8988T (cell line): ENCODE measurements at places on chromosomes 7 and 10.

DNA sequence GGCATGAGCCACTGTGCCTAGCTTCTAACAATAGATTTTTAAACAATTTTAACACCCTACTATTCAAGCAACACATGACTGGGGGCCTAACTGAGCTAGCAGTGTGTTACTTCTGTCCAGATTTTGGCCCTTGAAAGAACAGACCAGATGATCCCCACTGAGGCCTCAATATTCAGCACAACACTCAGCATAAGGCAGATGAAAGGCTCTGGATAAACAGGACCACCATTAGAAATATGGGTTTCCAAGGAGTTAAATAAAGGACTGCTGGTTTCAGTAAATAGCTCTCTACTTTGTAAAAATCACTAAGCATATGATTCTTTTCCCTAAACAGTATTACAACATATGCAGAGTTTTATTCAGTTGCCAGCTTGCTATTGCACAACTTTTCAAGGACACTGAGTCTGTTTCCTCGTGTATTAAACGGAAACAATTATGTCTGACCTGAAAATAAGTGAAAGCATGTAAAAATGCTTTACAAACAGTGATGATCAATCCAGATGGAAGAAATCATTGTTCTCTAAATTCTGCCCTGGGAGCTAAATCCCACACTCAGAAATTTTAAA, 23.8 kb upstream of the FZD1 start:
- no peak for DNase-seq

GRCh38 chr7:135825406-135825805, 76.8 kb upstream of the FAM180A start:
- DNase-seq: no peak

DNA sequence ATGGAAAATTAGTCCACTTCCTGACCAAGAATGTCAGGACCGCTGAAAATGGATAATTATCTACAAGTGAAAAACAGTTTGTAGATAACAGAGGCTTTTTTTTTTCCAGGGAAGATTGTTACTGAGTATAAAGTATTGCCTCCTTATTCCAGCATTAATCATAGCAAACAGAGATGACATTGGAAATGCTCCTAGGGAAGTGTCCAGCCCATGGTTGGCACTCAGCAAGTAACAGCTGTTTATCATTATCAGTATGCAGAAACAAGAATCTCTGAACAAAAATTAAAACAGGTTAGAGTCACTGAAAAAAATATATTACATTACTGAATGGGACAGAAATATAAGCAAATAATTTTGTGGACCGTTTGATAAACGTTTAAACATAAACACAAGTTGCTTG, 14.6 kb downstream of the FGL2 start:
- no peak for DNase-seq

GRCh38 chr7:55032069-55032699, 13.4 kb downstream of the EGFR start:
- no peak for DNase-seq

DNA sequence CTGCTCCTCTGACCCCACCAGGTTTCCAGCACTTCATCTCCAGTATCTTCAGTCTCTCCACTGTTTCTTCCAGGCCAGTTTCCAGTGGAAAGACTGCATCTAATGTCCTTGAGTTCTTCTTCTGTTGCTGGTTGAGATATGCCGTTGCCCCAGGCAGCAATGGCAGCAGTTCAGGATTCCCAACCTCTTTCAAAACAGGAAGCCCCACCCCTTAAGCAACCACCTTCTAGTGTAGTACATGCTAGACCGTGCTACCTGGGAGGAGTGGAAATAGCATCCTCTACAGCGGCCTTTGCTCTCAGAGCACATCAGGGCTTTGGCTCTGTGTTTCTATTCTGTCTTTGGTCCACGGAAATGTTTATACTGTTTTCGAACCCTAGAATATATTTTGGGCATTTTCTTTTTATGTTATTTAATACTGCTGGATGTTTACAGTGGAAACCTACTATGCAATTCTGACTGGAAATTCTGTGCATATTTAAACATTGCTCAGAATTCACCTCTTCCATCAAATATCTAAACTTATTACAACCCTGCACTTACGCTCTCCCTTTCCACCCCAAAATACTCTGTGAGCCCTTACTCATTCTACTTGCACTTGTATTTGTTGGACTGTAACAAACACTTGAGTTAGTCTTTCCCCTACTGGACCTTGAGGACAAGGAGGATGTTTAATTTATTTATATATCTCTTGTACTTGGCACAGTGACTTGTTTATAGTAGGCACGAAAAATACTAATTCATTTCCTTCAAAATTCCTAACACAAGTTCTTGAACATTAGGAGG, 8.5 kb upstream of the BPGM start:
- DNase-seq: no peak

- DNase-seq: no peak
Measured at GRCh38 chr10:109743574-109743973, 179.7 kb downstream of the XPNPEP1 start.

- no peak for DNase-seq
Measured at GRCh38 chr7:138663725-138664710, 37.1 kb downstream of the SVOPL start.

- no peak for DNase-seq
Measured at GRCh38 chr10:61455656-61456055, 2.5 kb upstream of the TMEM26 start.

DNA sequence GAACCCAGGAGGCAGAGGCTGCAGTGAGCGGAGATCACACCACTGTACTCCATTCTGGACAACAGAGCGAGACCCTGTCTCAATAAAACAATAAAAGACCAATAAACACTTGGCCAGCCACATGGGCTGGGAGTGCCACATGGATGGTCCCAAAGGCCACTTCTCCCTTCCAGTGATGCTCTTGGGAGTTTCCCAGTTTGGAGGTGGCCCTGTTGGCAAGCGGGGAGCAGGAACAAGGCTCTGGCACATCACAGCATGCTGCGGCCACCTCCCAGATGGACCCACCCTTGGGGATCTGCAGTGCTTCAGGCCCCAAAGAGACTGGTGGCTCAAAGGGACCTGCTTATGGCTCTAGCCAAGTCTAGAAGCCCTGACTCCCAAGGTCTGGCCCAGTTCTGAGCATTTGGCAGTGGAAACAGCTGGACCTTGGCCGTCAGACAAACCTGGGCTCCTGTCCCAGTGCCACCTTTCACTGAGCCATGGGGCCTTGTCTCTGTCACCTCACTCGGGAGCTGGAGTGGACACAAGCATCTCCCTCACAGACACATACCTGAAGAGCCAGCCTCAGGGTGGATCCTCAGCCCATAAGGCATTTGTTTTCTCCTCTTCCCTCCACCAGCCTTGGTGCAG, 91.7 kb downstream of the COL13A1 start:
- DNase-seq: no peak

DNA sequence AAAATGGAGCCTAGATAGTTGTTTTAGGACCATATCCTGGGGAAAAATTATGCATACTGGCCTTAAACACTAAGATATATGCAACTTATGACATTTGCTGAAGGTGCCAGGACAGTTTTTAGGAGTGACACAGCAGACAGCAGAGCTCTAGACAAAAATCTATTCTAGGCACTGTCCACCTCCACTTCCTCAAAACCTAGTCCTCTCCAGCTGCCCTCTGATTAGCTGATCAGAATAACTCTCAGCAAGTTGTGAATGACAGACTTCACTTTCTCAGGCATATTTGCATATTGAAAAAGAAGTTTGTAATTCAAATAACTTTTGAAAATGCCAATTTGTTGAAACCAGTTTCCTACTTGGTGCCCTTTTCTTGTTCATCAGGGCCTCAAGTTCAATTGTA, 152.3 kb upstream of the STEAP4 start:
- no peak for DNase-seq

GRCh38 chr7:105345725-105346124, 43.0 kb downstream of the SRPK2 start:
- DNase-seq: no peak

GRCh38 chr7:151631570-151631952, 111.9 kb upstream of the RHEB start:
- DNase-seq: no peak

- peak; percentile 74 for DNase-seq
Measured at GRCh38 chr7:150988230-150989226, 2.3 kb upstream of the NOS3 start.

DNA sequence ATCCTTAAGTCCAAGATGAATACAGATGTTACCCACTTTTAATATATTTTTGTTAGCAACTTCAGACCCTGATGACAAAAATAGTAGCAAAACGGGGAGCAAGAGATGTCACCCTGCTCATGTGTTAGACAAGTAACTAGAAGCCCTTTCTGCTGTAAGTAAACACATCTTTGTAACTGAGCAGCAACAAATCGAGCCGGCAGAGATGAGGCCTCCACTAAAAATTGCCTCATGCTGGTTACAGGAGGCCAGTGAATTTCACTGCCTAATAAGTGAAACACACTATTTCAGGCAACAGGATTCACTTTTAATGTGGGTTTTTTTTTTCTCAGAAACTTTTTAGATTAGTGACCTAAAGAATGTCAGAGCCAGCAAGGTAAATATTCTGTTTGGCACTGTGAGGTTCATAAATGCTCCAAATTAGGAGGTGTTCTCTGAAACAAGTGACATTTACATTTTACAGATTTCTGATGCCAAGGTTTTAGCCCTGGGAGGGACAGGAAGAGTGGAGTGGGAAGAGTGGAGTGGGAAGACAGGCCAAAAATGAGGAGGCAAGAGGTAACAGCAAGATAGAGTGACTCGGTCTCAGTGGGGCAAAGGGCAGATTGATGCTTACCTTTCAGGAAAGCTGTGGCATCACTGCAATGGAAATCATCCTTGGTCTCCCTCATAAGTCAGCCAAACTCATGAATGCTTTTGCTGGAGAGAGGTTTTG, 53.6 kb upstream of the LRRC17 start:
- no peak for DNase-seq

- no peak for DNase-seq
Measured at GRCh38 chr7:99362801-99363200, 11.7 kb upstream of the ARPC1B start.

DNA sequence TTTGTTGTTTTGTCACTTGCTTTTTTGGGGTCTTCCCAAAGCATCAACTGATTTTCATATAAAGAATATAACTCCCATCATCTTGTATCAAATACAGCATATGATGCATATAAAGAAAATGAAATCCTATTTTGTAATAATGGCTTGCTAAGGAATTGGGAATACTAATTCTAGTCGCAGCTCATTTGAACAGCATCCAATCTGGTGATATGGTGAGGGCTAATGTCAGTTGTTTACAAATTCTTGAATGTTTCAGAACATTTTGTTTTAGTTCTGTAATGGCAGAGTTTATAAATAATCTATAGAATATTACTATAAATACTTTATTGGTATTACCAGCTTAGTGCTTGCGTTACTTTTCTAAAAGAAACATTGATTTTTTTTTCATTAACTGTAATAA, 8.9 kb downstream of the PALS2 start:
- no peak for DNase-seq

GRCh38 chr7:6607651-6608051, 7.8 kb upstream of the ZNF853 start:
- DNase-seq: no peak

DNA sequence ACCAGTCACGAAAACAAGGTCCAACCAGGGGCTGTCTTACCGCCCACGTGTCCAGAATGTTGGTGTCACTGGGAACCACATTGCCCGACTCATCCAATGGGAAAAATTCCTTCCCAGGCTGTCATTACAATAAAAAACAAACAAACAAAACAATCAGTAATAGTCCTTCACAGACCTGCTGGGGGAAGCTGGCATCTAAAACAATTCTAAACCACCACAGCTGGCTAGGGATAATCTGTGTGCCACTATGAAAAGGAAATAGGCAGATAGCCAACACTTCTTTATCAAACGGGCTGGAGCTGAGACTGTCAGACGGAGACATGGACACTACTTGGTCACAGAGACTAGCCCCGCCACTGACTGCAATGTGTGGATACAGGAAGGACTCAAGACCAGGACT, 9.2 kb downstream of the AKR1B1 start:
- no peak for DNase-seq

- no peak for DNase-seq
Measured at GRCh38 chr10:103177123-103177522, 15.9 kb downstream of the NT5C2 start.

GRCh38 chr10:10915215-10915614, 102.5 kb upstream of the CELF2 start:
- no peak for DNase-seq
